ENCODE measurements at places on chromosomes 7 and 10.

GRCh38 chr10:29109707-29110571, 178.9 kb upstream of the LYZL1 start:
- no peak for DNase-seq

GRCh38 chr7:139029353-139029752, 6.5 kb downstream of the ZC3HAV1L start:
- no peak for DNase-seq

DNA sequence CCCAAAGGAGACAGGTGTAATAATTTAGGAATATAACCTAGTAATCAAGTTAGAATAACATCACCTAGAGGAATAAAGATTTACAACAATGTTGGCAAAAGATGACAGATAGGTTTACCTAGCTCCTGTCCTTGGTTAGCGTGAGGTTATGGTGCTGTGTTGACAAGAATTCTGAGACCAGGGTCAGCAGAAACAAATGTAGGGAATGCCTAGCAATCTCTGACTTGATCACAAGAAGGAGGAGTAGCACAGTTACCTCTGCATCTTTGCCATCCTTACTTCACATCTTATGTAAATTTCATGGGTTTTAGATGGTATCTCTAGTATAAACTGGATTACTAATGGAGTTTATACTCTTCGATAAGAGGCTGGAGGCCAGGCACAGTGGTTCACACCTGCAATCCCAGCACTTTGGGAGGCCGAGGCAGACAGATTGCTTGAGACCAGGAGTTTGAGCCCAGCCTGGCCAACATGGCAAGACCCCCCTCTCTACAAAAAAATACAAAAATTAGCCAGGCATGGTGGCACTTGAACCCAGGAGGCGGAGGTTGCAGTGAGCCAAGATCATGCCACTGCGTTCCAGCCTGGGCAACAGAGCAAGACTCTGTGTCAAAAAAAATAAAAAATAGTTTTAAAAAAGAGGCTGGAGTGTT, 37.1 kb downstream of the REEP3 start:
- DNase-seq: no peak

GRCh38 chr7:92296880-92297445, 51.2 kb downstream of the ANKIB1 start:
- DNase-seq: no peak

DNA sequence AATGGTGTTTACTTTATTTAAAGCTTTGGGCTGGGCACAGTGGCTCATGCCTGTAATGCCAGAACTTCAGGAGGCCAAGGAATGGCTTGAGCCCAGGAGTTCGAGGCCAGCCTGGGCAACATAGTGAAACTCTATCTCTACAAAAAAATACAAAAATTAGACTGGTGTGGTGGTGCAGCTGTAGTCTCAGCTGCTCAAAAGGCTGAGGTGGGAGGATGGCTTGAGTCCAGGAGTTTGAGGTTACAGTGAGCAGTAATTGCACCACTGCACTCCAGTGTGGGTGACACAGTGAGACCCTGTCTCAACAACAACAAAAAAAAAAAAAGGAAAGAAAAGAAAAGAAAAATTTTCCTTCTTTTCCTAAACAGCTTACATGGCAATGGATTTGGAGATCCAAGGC, 22.0 kb downstream of the SLC16A9 start:
- DNase-seq: no peak

DNA sequence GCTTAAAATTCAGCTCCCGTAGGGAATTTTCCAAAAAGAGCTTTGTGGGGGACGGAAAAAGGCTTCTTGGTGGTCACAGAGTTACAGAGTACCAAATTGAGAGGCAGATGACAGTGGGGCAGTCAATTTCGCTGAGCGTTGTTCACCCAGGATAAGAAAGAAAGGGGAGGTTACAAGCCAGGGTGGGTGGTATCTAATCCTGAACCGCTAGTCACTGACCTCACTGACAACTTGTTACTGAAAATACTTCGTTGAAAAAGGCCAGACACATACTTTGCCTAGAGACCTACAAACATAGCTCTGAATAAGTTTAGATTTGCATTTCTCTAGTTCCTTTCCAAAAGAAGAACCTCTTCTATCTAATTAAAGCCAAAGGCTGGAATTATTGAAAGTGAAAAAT, at the start of gene CTNNA3:
Gene CTNNA3, minus strand, starts transcription at position 167 of the 400 bp plus-strand sequence.
- no peak for DNase-seq

DNA sequence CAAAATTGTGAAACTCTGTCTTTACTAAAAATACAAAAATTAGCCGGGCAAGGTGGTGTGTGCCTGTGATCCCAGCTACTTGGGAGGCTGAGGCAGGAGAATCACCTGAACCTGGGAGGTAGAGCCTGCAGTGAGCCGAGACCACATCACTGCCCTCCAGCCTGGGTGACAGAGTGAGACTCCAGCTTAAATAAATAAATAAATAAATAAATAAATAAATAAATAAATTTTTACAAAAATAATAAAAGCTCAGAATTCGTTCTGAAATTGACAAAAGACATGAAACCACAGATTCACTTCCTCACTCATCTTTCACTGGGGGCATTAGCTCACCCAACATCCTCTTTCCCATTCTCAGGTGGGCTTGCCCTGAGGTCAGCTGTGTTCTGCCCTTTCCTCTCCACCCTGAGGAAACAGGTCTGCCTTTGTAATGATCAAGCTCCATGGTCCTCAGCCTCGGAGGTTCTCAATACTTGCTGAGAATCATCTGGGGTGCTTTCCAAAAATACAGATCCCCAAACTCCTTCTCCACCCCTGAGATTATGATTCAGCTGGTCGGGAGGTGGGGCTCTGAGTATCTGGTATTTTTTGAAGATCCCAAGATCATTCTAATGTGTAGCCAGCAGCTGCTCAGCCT, 29.2 kb upstream of the APBB1IP start:
- no peak for DNase-seq

DNA sequence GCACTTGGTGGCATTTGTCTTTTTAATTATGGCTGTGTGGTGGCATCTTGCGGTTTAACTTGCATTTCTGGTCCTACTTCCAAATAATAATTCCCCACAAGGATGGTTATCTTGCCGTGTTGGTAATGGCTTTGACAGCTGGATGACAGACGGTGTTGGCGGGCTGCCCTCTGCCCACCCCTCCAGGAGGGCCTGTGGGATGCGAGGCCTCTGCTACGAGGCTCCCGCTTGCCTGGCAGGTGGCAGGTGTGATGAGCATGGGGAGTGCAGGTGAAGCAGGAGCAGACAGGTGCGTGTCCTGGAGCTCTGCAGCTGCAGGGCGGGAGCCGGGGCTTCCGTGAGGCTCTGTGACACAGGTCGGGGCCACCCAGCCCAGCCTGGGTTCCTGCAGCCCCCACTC, 11.8 kb downstream of the INPP5A start:
- no peak for DNase-seq

GRCh38 chr10:34702093-34702937, 112.8 kb downstream of the PARD3 start:
- no peak for DNase-seq

GRCh38 chr7:70539205-70539604, 592.7 kb upstream of the GALNT17 start:
- DNase-seq: no peak

GRCh38 chr7:131235489-131236317, 92.0 kb upstream of the MKLN1 start:
- DNase-seq: peak; percentile 49

GRCh38 chr7:126185959-126186580, 1066.7 kb downstream of the GRM8 start:
- no peak for DNase-seq

- no peak for DNase-seq
Measured at GRCh38 chr10:113356794-113357680, 195.8 kb upstream of the HABP2 start.

GRCh38 chr7:32928785-32929298, 28.4 kb upstream of the FKBP9 start:
- DNase-seq: no peak

- no peak for DNase-seq
Measured at GRCh38 chr10:79066411-79067240, 2.1 kb upstream of the ZMIZ1 start.

DNA sequence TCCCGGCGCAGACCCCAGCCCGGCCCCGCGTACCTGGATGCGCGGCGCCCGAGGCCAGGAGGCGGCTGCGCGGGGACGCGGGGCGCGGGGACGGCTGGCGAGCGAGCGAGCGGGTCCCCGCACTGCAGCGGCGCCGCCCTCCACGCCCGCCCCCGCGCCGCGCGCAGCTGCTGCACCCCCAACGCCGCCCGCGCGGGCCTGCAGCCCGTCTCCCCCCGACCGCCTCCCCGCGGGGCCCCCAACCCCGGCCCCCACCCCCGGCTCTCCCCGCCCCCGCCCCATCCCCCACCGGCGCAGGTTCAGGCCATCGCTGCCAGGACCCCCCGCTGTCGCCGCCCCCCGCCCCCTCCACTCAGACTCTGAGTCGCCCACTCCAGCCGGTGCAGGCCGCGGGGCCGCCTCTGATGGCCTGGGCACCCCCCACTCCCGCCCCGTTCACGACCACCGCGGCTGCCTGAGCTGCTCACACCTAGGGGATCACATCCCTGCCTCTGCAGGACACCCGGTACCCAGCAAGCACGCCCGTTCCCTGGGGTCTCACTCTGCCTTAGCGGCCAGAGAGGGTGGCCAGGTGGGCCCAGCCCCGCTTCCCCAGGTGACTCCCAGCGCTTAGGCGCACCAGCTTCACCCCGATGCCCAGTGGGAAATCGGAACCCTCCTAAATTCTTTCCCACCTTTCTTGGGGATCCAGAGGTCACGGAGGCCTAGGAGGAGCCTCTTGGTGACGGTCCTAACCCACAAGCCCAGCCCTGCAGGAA, 13.9 kb upstream of the DNAAF5 start:
- DNase-seq: no peak

GRCh38 chr10:127982601-127983000, 75.7 kb downstream of the PTPRE start:
- DNase-seq: no peak

- no peak for DNase-seq
Measured at GRCh38 chr10:119640875-119641526, 10.2 kb upstream of the BAG3 start.

- no peak for DNase-seq
Measured at GRCh38 chr7:141573511-141573910, 22.3 kb downstream of the AGK start.

DNA sequence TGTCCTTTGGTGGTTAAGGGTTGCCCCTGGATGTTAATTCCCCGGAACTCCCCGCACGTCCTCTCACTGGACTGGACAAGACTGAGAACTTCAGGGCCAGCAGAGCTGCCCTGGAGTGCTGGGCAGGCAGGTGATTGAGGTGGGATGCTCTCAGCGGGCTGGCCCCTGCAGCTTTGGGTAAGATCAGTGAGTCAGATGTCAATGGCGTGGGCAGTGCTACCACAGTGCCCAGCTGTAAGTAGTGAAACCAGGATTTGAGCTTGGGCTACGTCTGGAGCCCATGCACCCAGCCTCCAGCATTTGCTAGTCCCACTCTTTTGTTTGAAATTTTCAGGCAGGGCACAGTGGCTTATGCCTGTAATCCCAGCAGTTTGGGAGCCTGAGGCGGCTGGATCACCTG, 6.7 kb upstream of the SEPHS1 start:
- no peak for DNase-seq
